Stimulated activated CD8-positive, alpha-beta memory T cell treated with anti-CD3 and anti-CD28 coated beads, Interleukin-15, amount 100 ng/mL, for 4 hours (primary cell): ENCODE measurements at places on chromosomes 4 and X.
A peak's percentile ranks its signal among the peaks of the same experiment; 100 is the strongest.

GRCh38 chrX:12581546-12581945 lies 209.7 kb upstream of the PRPS2 start:
- DNase-seq = no peak

DNA sequence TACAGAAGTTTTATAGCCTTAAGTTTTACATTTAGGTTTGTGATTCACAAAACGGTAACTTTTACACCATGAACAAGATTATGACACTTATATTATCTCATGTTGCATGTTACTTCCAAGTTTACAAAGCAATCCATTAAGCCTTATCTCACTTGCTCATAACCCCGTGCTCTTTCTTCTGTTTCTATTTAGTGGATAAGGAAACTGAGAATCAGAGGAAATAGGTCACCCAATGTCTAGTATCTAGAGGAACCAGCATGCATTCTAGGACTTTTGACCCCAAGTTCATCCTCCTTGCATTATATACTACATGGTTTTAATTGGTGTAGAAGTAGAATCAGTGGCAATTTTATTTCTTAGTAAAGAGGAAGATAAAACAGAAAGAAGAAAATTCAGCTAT lies 67.0 kb upstream of the ANXA3 start:
- no peak for DNase-seq

- DNase-seq = no peak
Observed at GRCh38 chr4:128700659-128701350, 108.7 kb upstream of the JADE1 start.

DNA sequence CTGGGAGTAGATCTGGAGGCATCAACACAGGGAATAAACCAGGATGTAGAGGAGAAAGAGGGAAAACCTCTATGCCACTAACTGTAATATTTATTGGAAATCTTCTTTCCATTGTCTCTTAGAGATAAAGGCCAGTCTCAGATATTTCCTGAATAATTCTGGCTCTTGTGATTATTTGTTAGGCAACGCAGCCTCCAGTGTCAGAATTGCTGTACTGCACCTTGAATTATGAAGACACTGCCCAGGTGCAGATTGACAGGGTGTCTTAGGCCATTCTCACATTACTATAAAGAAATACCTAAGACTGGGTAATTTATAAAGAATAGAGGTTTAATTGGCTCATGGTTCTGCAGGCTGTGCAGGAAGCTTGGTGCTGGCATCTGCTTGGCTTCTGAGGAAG lies 100.7 kb upstream of the ZDHHC15 start:
- DNase-seq = no peak

GRCh38 chr4:141153751-141154510 lies 20.7 kb upstream of the RNF150 start:
- no peak for DNase-seq

DNA sequence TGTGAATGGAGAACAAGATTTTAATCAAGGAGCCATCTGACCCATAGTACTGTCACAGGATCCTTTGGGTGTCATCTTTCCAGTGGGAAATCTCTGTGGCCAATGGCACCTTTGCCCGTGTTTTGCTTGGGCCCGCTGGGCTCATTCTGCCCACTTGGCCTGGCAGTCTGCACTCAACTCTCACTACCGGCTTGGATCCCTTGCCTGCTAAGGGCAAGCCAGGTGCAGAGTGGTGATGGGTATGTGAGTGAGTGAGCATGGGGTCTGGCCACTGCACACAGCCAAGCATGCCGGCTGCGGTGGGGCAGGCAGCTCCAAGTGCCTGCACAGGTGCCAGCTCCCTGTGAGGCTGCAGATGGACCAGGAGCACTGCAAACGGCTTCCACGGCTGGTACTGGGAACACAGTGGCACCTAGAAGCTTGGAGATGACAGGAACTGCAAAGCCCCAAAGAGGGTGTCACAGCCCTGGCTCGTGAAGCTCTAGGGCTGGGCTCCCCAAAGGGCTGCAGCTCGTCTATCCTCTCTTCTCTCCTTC lies 454.5 kb downstream of the TMA16 start:
- no peak for DNase-seq

DNA sequence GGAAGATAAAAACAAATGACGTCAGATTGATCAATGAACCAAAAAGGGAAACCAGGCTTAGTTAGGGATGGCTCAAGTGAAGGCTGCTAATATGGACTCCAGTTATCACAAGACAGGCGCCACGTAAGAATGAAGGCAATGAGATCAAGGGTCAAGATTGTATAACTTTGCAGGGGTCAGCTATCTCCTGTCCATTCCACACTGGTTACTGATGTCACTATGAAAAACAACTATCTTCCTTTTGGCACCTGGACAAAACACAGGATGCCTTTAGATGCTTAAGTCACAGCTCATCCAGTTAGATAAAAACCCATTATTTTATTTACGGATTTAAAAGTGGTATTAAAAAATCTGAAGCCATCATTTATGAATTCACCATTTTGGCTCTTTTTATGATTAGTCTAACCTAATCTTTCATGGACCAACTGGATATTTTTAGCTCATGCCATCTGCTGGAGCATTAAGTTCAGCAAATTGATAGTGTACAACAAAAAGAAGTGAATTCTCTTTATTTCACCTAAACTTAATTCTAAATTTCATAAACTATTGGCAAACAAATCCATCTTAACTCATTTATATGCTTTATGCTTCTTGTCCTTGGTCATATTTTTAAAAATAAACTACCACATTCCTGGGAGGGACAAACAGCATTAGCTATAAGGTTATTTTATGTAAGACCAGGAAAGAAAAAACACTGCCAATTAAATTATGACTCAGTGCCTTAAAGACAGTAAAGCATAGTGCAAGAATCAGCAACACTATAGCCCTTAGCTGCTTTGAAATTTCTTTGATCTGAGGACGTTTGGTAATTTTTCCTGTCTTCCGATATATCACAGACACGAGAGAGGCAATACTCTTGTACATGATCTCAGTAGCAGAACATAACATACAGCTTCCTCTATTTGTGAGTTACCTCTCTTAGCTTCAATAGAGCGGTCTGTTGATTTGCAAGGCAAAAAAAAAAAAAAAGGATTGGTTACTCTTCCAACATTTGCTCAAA lies 27.0 kb downstream of the DHX15 start:
- no peak for DNase-seq

DNA sequence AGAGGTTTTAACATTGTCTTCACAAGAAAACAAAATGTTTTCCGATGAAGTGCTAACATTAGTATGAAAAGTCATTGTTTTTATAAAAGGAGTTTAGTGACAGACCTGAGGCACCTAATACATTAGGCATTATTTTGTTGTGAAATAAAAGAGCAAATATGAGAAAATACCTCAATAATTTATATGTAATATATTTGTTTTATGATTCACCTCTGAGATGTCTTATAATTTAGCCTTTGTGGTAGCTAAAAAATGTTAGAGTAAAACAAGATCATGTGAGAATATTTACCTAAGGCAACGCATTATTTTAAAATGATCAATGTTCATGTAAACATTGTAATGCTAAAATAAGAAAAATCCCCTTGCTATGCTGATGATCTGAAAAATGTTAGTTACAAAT lies 100.9 kb upstream of the WDFY3 start:
- DNase-seq = no peak

- DNase-seq = no peak
Observed at GRCh38 chr4:183936047-183936446, 30.9 kb downstream of the STOX2 start.

DNA sequence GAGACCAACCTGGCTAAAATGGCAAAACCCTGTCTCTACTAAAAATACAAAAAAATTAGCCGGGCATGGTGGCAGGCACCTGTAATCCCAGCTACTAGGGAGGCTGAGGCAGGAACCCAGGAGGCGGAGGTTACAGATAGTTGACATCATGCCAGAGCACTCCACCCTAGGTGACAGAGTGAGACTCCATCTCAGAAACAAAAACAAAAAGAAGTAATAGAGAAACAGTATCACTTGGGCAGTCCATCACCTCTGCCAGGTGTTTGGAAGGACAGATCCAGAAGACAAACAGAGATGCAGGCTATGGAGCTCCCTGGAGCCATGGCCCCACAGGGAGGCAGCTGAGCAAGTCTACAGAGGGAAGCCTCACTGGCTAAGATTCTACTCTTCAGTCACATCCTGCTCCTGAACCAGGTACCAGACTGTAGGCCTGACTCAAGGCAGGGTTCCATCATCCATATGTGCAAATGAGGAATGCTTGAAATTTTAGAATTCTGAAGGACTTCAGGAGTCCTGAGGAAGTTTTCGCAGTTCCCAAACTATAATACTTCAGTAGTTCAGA lies 81.4 kb upstream of the CPEB2 start:
- no peak for DNase-seq

- DNase-seq = no peak
Observed at GRCh38 chr4:111214371-111214770, 591.5 kb upstream of the PITX2 start.

DNA sequence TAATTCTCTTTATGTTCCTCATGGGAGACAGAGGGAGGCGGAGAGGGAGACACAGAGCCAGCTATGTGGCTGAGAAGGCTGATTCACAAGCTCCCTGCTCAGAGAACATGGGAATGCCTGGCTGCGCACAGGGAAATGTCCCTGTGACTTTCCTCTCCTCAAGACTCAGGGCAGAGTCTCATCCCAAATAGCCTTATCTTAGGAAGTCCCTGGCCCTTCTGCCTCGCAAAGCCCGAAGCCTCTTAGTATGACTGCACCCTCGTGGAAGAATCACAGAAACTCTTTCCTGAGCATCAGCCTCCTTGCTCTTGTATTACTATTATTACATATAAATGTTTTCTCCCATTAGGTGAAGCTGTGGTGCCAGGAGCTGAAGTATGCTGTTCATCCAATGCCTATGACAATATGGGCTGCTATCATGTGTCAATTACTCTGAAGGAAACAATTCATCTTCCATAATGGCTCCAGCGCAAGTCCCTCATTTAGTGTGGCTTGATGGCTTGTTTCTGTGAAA lies 230.5 kb downstream of the MGST2 start:
- no peak for DNase-seq

DNA sequence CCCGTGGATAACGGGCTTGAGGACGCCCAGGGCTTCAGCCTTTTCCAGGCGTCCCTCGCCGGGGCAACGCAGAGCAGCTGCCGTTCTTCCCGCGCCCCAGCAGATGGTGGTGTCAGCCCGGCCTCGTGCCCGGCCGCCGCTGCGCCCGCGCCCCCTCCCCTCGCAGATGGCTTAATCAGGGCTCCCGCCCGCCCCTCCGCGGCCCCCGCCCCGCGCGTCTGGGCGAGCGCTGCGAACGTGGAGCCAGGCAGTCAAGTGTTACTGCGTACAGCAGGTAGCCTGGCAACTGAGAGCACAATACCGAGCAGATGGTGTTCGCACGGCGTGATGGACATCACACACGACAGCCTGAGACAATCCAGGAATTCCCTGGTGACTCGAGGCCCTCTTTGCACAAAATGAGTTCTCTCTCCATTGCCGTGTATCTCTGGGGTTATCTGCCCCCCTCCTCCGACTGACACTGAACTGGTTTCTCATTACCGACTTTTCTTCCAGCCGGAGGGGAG lies 69.3 kb downstream of the MGST2 start:
- DNase-seq = peak; percentile 14

DNA sequence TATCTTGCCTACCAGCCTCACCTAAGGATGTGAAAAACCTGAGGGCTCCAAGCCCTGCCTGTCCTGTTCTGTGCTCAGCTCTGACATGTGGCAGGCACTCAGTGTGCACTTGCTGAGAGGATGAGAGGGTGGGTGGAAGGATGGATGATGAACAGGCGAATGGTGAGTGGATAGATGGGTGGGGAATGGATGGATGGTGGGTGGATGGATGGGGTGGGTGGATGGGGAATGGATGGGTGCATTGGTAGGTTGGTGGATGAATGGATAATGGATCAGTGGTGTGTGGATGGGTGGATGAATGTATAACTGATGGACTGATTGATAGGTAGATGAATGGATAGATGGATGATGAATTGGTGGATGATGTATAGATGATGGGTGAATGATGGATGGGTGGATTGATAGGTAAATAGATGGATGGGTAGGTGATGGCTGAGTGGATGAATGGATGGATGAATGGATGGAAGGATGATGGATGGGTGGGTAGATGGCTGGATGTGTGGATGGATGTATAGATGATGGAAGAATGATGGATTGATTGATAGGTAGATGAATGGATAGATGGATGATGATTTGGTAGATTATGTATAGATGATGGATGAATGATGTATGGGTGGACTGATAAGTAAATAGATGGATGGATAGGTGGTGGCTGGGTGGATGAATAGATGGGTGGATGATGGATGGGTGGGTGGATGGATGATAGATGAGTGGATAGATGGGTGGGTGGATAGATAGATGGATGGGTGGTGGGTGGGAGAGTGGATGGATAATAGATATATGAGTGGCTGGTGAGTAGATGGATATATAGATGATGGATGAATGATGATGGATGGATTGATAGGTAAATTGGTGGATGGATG lies 69.3 kb upstream of the NKX1-1 start:
- DNase-seq = no peak
